ENCODE measurements at places on chromosomes 12 and 14.

GRCh38 chr12:109139791-109140190 is 23.4 kb downstream of the ACACB start:
- DNase-seq: no peak

DNA sequence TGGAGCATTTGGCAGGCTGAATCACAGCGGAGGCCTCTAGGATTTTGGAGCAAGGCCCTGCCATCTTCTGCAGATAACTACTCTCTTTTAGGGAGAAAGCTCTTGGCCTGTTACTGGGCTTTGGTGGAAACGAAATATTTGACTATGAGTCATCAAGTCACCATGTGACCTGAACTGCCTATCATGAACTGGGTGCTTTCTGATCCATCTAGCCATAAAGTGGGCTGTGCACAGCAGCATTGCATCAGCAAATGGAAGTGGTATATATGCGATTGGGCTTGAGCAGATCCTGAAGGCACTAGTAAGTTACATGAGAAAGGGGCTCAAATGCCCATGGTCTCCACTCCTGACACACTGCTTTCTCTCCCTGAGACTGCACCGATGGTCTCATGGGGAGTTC is 21.1 kb downstream of the GYS2 start:
- DNase-seq: no peak

DNA sequence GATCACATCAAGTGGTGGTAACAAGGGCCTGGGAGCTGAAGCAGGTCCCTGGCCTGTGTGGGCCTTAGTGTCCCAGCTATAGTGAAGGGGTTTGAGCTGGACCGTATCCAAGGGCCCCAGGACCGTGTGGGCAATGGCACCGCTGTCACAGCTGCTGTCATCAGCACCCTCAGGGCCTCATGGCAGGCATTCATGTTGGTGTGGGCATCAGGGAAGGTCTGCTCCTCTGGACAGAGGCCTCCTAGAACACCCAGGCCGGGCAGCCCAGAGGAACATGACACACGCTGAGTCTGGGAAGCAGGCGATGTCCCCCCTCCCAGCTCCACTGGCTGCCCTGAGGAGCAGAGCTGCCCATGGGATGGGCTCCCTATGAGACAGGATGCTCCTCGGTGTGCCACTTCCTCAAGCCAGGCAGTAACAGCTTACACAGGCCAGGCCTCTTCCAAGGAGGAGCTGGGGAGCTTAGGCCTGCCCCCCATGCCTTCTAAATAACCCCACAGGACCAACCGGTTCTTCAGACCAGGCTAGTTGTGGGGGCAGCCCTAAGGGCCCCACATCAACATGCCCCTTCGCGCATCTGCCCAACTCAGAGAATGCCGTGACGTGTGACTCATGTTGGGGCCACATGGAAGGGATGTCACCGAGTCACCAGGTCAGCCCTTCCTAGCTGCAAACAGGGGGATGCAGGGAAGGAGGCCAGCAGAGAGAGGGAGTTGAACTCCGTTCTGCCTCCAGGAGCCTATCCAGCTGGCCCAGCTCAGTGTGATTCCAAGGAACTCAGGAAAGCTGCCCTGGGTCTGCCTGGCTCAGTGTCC is 80.4 kb downstream of the PITPNM2 start:
- DNase-seq: no peak

DNA sequence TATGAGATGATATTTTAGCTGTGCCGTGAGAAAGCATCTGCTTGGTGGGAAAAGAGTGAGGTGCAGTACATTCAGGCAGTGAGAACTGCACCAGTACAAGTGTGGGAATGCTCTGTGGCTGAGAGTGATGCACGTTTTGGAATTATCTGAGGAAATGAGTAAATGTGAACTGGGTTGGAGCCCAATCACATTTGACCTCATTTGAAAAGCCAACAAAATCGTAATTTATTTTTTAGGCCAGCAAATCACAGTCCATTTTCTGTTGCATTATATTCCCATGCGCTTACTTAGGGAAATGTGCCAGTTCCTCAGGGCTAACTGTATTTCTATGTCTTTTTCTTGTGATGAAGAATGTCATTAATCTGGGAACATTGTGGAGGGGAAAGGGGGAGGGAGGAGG is 77.3 kb downstream of the SNAPC1 start:
- DNase-seq: no peak

- no peak for DNase-seq
These were observed 8.9 kb downstream of the WNK1 start for GRCh38 chr12:761256-761655.

DNA sequence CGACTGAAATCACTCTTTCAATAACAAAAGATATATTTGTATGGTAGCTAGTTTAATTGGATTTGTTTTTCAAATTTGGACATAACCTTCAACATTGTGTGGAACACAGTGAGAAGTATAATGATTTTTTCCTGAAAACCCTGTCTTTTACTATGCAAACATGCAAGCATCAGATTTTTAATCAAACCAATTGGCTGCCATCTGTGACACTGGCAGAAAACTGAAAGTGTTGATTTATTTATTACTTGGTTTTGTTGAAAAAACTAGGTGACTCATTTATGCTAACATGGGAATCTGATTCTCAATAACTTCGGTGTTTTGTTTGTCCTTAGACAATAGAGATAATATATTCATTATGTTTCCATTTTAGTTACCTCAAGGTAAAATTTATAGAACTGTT is 82.0 kb downstream of the NTS start:
- no peak for DNase-seq
